ENCODE measurements at places on chromosomes 6 and 20.

DNA sequence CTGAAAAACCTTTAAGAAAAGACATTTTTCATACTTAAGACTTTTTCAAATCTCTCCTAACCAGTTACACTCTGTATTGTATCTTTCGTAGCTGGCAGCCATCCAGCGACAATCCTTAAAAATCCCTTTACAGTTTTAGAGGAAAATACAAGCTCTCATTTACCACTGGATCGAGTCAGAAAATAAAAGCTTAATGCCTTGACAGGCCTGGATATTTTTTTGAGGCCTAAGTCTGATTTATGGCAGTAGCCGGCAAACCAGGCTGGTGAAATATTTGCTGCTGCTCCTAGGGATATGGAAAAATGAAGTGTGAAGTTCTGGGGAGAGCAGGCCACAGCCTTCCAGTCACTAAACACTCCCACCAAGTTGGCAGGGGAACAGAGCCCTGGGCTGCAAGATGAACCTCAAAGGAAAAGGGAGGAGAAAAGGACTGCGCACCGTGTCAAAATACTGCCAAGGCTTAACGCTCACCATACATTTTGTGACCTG, 213.0 kb upstream of the SUPT3H start:
- no peak for DNase-seq

- no peak for DNase-seq
Observed at GRCh38 chr6:67736816-67737215, 898.3 kb upstream of the ADGRB3 start.

DNA sequence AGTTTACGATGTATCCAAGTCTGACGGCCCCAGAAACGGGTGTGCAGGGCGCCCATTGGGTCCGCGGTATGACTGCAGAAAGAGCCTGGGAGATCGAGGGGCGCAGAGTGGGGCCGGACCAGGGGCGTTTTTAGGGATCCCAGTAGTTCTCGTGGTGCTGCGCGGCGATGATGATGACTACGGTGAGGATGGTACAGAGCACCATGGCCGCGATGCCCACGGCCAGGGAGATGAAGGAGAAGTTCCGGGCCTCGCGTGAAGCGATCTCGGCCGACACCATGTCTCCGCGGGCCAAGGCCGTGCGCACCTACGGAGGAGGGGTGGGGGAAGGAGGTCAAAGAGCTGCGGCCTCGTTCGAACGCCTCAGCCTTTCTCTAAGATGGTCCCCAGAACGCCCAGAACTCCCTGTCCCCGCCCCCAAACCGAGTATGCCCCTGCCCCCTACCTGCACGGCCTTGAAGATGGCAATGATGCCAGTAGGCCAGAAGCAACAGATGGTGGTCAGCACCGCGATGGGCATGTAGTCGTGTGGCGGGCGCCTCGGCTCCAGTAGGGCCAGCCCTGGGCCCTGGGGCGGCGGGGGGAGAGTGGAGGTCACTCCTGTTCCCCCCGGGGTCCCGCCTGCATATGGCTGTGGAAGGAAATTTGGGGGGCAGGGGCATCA, 2.5 kb downstream of the PRRT1 start:
- no peak for DNase-seq

DNA sequence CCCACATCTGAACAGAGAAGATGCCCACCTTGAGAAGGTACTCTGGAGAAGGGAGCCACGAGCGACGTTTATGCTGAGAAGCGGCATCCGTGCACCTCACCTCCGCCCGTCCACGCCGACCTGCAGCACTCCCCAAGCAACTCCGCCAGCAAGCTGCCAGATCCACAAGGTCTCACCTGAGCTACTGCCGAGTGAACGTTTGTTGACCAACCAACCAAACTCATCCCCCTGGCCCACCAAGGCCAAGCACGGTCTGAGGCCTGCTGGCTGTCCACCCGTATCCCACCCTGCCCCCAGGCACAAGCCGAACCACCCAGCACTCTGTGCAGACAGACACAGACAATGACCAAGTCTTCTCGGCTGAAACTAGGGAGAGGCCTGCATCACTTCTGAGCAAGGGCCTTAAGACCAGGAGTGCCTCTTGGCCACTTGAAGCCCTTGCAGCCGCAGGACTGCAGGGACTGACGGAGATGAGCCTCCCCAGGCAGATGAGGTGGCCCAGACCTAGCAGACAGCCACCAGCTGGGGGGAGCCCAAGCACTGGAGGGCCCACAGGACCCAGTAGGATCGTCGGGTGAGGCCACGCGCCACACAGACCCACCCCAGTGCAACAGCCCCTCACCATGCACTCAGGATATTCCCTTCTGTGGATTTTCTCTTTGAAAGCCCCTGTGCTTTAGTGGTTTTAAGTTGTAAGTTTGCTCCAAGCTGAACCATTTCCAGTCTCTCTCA, 12.1 kb downstream of the TAF4 start:
- DNase-seq = no peak

GRCh38 chr20:48631114-48632016, 196.4 kb downstream of the PREX1 start:
- no peak for DNase-seq

DNA sequence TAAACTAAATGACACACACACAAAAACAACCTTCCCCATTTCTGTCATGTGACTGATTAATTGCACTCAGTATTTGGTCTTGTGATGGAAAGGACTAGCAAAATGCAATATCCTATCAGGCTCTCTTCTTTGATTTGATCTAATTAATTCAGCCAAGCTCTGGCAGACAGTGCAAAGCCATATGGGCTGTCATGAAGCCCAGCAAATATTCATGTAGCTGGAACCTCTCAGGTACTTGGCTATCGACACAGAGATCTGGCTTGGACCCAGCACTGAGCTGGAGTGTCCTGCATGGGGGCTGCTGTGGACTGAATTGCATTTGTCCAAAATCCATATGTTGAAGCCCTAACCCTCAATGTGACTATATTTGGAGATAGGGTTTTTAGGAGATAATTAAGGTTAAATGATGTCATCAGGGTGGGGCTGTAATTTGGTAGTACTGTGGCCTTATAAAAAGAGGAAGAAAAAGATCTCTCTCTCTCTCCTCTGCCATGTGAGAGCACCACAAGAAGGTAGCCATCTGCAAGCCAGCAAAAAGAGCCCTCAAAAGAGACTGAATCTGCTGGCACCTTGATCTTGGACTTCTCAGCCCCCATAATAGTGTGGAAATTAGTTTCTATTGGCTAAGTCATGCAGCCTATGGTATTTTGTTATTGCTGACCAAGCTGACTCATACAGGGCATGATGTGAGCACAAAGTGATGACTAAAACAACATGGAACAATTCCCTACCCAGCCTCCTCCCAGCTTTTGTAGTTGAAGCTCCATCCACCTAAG, 77.1 kb downstream of the STMND1 start:
- DNase-seq = no peak

DNA sequence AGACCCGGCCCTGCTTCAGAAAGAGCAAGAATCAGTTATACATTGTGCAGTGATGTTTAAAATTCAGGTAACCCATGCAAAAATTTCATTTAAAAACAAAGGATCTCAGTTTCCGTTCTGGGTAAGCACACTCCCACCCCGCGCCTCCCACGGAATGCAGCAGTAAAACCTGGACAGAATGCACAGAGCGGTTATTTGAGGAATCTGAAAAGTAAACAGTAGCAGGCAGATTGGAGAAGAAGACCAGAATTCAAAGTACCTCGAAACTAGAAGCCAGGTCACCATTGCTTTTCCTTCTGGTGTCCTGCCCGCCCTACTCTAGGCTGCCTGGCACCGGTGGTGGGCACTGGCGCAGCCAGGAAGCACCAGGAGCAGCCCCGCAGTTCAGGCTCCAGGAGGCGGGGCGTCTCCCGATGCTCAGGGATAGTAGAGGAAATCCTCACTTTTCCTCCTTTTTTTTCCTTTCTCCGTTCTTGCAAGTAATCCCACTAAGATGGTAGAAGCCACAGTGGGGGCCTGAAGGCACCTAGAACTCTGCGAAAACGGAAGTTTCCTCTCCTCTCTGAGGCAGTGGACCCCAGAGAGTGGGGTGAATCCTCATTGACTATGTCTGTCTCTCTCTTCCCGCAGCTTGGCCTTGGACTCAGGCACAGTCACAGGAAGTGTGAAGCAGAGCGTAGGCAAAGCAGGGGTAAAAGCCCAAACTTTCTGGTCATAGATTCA, 28.3 kb downstream of the METTL24 start:
- no peak for DNase-seq

DNA sequence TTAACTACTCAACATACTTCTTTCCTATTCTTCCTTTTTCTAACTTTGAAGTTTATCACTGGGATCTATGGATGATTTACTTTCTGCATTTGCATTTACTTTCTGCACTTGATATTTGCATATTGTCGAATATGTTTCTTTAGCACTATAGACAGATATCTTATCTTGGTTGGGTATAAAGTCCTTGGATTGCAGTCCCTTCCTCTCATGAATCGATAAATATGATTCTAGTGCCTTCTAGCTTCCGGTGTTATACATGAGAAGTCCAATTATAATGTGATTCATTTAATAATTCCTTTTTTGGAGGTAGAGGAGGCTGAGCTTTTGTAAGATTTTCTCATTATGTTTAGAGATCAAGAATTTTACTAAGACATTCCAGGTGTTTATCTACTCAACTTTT, 321.2 kb upstream of the RUNX2 start:
- no peak for DNase-seq

DNA sequence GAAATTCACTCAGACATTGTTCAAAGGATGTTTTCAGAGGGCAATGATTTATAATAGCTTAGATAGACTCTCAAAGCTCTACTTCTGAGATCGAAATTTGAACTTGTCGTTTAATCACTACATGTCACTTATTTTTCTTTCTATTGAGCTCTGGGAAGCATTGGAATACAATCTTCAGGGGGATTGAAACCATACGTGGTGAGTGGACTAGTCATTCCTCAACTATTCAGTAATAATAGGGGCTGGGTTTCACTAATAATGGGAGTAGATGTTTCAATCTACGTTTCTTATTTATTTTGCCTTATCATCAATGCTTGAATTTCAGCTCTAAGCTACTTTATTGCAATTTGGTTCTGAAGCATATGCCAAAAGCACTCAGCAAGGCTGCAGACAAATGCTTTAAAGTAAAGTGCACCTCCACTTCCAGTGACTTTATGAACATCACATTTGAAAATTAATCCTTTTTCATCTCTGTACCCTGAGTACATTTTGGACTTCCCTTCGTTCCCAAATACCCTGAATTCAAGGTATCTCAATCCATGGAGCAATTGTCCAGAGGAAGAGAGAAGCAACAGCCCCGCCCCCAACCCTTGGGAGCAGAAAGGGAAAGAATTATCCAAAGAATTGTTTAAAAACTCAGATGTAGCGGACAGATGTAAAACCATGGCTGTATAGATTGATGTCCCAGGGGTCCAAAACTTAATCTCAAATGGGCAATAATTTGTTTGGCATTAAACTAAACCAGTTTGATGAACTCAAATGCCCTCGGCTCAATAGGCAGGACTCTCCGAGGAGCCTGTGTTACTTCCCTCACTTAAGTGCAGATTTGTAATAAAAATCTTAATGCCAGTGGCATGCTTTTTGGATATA, 68.1 kb downstream of the HFE start:
- peak; percentile 34 for DNase-seq

DNA sequence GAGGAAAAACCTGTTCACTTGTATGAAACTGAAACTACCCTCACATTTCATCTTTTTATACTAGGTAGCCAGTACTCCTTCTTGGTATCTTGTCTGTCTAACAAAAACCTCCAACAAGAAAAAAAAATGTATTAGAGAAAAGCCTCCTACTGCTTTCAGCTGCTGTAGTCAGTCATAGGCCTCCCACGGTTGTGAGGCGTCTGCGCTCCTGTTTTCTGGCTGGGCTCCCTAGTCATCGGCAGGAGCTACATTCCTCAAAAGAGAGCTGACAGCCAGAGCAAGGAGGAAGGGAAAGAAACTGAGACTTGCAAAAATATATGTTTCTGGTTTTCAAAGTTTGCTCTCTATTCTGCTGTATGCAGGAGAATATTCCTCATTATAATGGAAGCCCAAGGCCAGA, 517.0 kb downstream of the LMBRD1 start:
- no peak for DNase-seq

GRCh38 chr20:12171923-12172524, 254.3 kb downstream of the BTBD3 start:
- no peak for DNase-seq

- DNase-seq = no peak
Observed at GRCh38 chr6:135830452-135830881, 21.0 kb upstream of the PDE7B start.

GRCh38 chr6:36755435-36756348, 58.1 kb downstream of the RAB44 start:
- peak; percentile 92 for DNase-seq

DNA sequence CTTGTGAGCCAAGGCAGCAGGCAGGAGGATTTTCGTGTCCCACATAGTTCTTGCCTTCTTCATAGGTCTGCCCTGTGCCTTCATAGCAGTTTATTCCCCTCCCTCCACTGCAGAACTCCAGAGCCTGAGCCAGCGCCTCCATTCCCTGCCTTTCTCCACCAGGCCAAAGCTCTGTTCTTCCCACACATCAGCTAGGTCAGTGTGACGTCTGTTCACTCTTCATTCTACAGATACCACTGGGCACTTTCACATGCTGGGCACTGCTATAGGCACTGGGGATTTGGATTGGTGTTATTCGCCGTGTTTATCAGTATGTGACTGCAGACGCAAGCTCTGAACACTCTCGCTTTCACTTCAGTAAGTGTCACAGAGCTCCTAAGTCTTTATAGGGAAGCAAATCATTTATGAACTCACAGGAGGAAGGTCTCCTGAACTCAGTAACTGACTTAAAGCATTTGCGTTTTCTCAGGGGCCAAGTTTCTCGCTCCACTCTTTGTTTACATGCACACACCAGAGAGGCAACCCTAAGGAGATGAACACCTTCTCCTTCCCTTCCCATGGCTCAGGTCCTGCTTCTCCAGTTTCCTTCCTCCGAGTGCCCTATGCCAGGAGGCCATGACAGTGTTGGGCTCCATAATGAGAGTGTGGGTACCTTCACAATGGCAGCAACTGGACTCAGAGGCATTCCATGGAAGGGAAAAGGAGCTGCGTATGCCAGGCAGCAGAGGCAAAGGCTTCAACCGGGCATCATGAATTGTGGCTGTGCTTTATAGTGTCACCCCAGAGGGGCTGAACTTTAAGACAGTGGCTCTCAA, 6.3 kb upstream of the APMAP start:
- DNase-seq = peak; percentile 25

DNA sequence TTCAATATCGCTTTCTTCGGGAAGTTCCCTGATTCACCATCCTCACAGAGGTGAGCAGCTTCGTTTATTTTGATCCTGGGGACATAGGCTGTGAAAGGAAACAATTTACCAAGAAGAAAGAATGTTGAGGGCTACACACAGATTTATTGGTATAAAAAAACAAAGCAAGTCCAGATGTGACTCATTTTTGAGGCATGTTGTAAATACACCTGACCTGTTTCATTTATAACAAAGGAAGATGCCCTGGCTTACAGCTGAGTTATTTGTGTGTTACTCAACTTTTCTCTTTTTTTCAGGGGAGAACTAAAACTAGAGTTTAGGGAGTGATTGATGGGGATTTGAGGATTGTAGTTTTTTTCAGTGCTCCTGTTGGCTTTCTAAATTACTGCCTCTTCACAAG, 489.5 kb downstream of the CBLN4 start:
- DNase-seq = no peak

GRCh38 chr20:53706466-53707370, 113.1 kb upstream of the ZNF217 start:
- peak; percentile 82 for DNase-seq
